ENCODE measurements at places on chromosomes 13 and 19. TPM values are rescaled to one million over a fixed set of nuclear protein-coding genes. Genes with fewer than 3 reads are reported as not detected.

DNA sequence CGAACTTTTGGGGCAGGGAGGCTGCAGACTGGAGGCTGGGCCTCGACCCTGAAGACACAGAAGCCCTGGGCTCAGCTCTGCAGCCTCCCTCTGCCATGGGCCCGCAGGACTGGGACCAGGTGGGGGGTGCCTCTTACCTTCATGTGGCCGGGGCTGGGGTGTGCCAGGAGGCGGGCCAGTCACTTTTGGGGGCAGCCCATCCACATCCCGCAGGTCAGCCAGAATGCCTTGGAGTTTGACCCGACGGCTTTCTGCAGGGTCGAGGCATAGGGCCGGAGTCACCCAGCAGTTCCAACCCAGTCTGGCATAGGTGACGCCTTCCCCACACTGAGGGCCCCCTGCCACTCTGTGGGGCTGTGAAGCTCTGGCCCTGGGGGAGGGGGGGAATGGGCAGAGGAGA lies 10.8 kb upstream of the PRKD2 start:
- H3K27ac ChIP-seq = no peak overlapping the region
- no peak overlapping the region for H3K4me3 ChIP-seq
- peaks cover 98% of the 10 kb centered on the region for H3K36me3 ChIP-seq
- no peaks in the 10 kb centered on the region for H3K27me3 ChIP-seq
- peaks cover 24% of the 10 kb centered on the region for H3K4me1 ChIP-seq

GRCh38 chr13:79679334-79679733 lies 198.4 kb downstream of the NDFIP2 start:
- H3K36me3 ChIP-seq = no peaks in the 10 kb centered on the region
- peak; percentile 88 for DNase-seq
- H3K4me3 ChIP-seq = no peak overlapping the region
- no peak overlapping the region for H3K27ac ChIP-seq

GRCh38 chr13:48655291-48655690 lies 1.6 kb downstream of the CYSLTR2 start:
- no peak overlapping the region for H3K27ac ChIP-seq
- H3K36me3 ChIP-seq = no peaks in the 10 kb centered on the region
- H3K4me3 ChIP-seq = no peak overlapping the region
- no peaks in the 10 kb centered on the region for H3K27me3 ChIP-seq

DNA sequence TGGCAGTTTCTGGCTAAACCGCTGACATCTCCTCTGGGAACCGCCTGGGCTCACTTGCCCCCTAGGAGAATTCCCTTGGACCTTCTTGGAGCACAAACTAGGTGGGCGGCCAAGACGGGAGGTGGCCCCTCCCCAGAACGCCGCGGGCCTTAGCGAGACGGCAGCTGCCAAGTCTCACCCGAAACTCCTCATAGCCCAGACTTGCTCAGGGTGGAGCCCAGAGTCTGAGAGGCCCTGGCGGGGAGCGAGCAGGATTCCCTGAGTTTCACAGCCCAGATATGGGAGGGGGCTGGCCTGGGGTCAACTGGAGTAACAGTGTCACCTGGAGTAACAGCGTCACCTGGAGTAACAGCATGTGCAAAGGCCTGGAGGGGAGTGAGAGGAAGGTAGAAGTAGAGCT lies 10.1 kb downstream of the TINCR start:
- H3K27ac ChIP-seq = peak overlapping the region; percentile 72
- peaks cover 10% of the 10 kb centered on the region for H3K36me3 ChIP-seq
- H3K4me3 ChIP-seq = peak overlapping the region; percentile 14
- DNase-seq = no peak
- peaks cover 24% of the 10 kb centered on the region for H3K4me1 ChIP-seq

GRCh38 chr19:2089001-2089711 lies 7.0 kb downstream of the MOB3A start:
- no peak overlapping the region for H3K4me3 ChIP-seq
- H3K4me1 ChIP-seq = peaks cover 84% of the 10 kb centered on the region

- no peaks in the 10 kb centered on the region for H3K27me3 ChIP-seq
- DNase-seq = no peak
- no peaks in the 10 kb centered on the region for H3K36me3 ChIP-seq
- peaks cover 12% of the 10 kb centered on the region for H3K4me1 ChIP-seq
- no peak overlapping the region for H3K27ac ChIP-seq
Measured at GRCh38 chr13:40145139-40145538, 489.7 kb downstream of the COG6 start.

- peak; percentile 49 for DNase-seq
- peaks cover 12% of the 10 kb centered on the region for H3K4me1 ChIP-seq
- H3K4me3 ChIP-seq = peak overlapping the region; percentile 31
- H3K36me3 ChIP-seq = no peaks in the 10 kb centered on the region
Measured at GRCh38 chr19:39307046-39307821, 11.0 kb downstream of the IFNL1 start.

GRCh38 chr19:11483366-11484111 lies 2.7 kb upstream of the ELAVL3 start:
- peaks cover 48% of the 10 kb centered on the region for H3K27me3 ChIP-seq
- peaks cover 28% of the 10 kb centered on the region for H3K36me3 ChIP-seq
- DNase-seq = no peak
- H3K4me3 ChIP-seq = no peak overlapping the region
- H3K27ac ChIP-seq = no peak overlapping the region

- no peak overlapping the region for H3K4me3 ChIP-seq
- H3K27ac ChIP-seq = peak overlapping the region; percentile 71
- peaks cover 82% of the 10 kb centered on the region for H3K4me1 ChIP-seq
- no peaks in the 10 kb centered on the region for H3K27me3 ChIP-seq
Measured at GRCh38 chr13:33280923-33281322, 4.6 kb downstream of the STARD13 start.

- H3K27ac ChIP-seq = no peak overlapping the region
- H3K4me1 ChIP-seq = no peaks in the 10 kb centered on the region
Measured at GRCh38 chr13:73096173-73096572, 37.4 kb downstream of the KLF5 start.

GRCh38 chr13:83992566-83993358 lies 110.5 kb upstream of the SLITRK1 start:
- no peaks in the 10 kb centered on the region for H3K27me3 ChIP-seq
- no peak overlapping the region for H3K4me3 ChIP-seq
- no peaks in the 10 kb centered on the region for H3K4me1 ChIP-seq
- DNase-seq = no peak

- DNase-seq = no peak
- H3K27ac ChIP-seq = no peak overlapping the region
- no peaks in the 10 kb centered on the region for H3K36me3 ChIP-seq
Measured at GRCh38 chr13:26629260-26629825, 71.9 kb downstream of the WASF3 start.

- no peaks in the 10 kb centered on the region for H3K36me3 ChIP-seq
- H3K4me3 ChIP-seq = no peak overlapping the region
- H3K4me1 ChIP-seq = no peaks in the 10 kb centered on the region
Measured at GRCh38 chr19:38506723-38507550, 73.4 kb downstream of the RYR1 start.

GRCh38 chr13:101486708-101487437 lies 34.4 kb downstream of the ITGBL1 start:
- no peak overlapping the region for H3K4me3 ChIP-seq
- no peak overlapping the region for H3K27ac ChIP-seq
- H3K4me1 ChIP-seq = no peaks in the 10 kb centered on the region
- H3K36me3 ChIP-seq = no peaks in the 10 kb centered on the region

- H3K36me3 ChIP-seq = no peaks in the 10 kb centered on the region
- no peaks in the 10 kb centered on the region for H3K27me3 ChIP-seq
- peak; percentile 93 for DNase-seq
- H3K4me1 ChIP-seq = peaks cover 83% of the 10 kb centered on the region
Measured at GRCh38 chr19:18021121-18021755, 13.3 kb downstream of the ARRDC2 start.

GRCh38 chr19:12974301-12975220 lies 5.2 kb downstream of the DAND5 start:
- H3K27ac ChIP-seq = no peak overlapping the region
- no peaks in the 10 kb centered on the region for H3K36me3 ChIP-seq
- DNase-seq = no peak
- H3K4me3 ChIP-seq = no peak overlapping the region

- DNase-seq = no peak
- no peaks in the 10 kb centered on the region for H3K27me3 ChIP-seq
- peaks cover 2% of the 10 kb centered on the region for H3K4me1 ChIP-seq
- no peak overlapping the region for H3K27ac ChIP-seq
- peaks cover 61% of the 10 kb centered on the region for H3K36me3 ChIP-seq
- H3K4me3 ChIP-seq = no peak overlapping the region
Measured at GRCh38 chr19:8257052-8257443, 47.9 kb downstream of the CERS4 start.

GRCh38 chr19:47179653-47180310 lies 49.1 kb downstream of the SAE1 start:
- no peak overlapping the region for H3K4me3 ChIP-seq
- DNase-seq = no peak
- H3K4me1 ChIP-seq = peaks cover 26% of the 10 kb centered on the region
- no peaks in the 10 kb centered on the region for H3K27me3 ChIP-seq
- H3K27ac ChIP-seq = no peak overlapping the region

The APC2 gene
- 0.26 TPM for total RNA-seq

The FGF21 gene
- not detected for total RNA-seq

The MAP4K1 gene
- total RNA-seq = 2.8 TPM

The FCER2 gene
- total RNA-seq = not detected

The MAST1 gene
- total RNA-seq = 2.7 TPM

The ZNF738 gene
- total RNA-seq = 4.4 TPM

The ATP4A gene
- total RNA-seq = not detected

All from suprapubic skin (tissue), 4 donors.